MCF 10A (cell line): ENCODE measurements at places on chromosomes 5 and 9. TPM values are rescaled to one million over a fixed set of nuclear protein-coding genes. Genes with fewer than 3 reads are reported as not detected.

Gene LMX1B
- total RNA-seq, result 3.4 and 3.9 TPM in 2 replicates

Gene EGR1
- 92.3 and 189 TPM in 2 replicates for total RNA-seq

Gene ADGRD2
- total RNA-seq, result not detected in 2 replicates

Gene TLX3
- not detected in 2 replicates for total RNA-seq

Gene CACNA1B
- not detected in 2 replicates for total RNA-seq

Gene SLC27A6
- 0.12 and 0.16 TPM in 2 replicates for total RNA-seq

Gene CAVIN4
- 0.49 and 0.56 TPM in 2 replicates for total RNA-seq

Gene DOCK8
- total RNA-seq, result 5.2 and 5.7 TPM in 2 replicates

Gene ARAP3
- 19.8 and 22.8 TPM in 2 replicates for total RNA-seq

Gene GARIN3
- total RNA-seq, result not detected in 2 replicates

Gene TERT
- 0.16 TPM in 1 of 2 replicates, not detected in the other for total RNA-seq

Gene AGXT2
- total RNA-seq, result not detected in 2 replicates

Gene LTC4S
- 2.1 and 2.2 TPM in 2 replicates for total RNA-seq

Gene SLC22A4
- total RNA-seq, result 13.5 and 17.5 TPM in 2 replicates

Gene HRH2
- total RNA-seq, result not detected in 2 replicates

Gene ADAMTSL1
- not detected in 2 replicates for total RNA-seq
